ENCODE measurements at places on chromosomes 2 and 18.
A peak's percentile ranks its signal among the peaks of the same experiment; 100 is the strongest.

GRCh38 chr2:96112501-96113366 lies 3.6 kb downstream of the ADRA2B start:
- DNase-seq, result no peak

GRCh38 chr18:46622999-46623398 lies 34.0 kb downstream of the LOXHD1 start:
- DNase-seq, result peak; percentile 8

DNA sequence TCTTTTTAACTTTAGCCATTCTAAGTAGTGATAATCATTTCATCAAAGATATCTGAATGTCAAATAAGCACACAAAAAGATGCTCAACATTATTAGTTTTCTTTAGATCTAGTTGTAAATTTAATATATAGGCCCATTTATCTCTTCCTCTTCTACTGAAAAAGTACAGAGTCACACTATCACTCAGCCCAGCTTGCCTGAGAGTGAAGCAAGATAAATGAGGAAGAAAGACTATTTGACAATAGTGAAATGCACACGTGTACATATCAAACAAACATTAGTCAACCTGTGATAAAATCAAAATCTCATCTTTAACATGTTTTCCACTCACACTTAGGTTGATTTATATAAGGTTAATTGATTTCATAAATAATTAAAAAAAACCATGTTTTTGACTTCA lies 83.5 kb upstream of the CCDC195 start:
- DNase-seq, result no peak

GRCh38 chr2:25566694-25567093 lies 106.7 kb downstream of the DTNB start:
- DNase-seq, result no peak

DNA sequence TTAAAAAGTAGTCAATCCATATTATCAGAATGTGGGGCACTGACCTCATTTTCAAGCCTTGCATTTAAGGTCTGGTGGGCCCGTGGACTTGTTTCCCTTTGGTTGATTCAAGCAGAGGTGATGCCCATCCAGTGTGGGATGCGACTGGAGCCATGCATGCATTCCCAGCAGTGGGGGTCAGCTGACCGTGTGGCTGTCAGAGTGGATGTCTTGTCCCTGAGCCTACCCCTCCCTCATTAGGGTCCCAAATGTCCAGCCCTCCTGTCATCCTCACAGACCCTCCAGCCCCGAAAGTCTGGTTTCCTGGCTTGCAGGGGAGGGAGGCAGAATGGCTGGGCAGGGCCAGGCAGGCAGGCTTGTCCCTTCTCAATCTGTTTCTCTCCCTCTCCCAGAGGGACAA lies 67.3 kb upstream of the SH3RF3 start:
- no peak for DNase-seq

DNA sequence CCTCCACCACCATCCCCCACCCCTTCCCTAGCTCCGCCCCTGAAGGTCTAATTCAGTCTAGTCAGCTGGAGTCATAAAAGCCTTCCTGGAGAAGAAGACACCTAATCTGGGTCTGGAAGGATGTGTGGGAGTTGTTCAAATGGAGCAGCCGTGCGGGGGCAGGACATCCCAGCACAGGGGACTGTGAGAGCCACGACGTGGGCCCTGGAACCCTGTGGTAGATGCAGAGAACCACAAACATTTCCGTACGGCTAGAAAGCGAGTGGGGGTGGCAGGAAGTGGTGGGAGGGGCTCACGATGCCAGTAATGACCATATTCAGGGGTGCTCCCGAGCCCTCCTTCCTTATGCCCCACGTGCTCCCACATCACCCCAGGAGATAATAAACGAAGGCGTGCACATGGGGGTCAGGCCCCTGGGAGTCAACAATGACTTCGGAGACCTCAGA lies 20.9 kb upstream of the COL6A3 start:
- no peak for DNase-seq

DNA sequence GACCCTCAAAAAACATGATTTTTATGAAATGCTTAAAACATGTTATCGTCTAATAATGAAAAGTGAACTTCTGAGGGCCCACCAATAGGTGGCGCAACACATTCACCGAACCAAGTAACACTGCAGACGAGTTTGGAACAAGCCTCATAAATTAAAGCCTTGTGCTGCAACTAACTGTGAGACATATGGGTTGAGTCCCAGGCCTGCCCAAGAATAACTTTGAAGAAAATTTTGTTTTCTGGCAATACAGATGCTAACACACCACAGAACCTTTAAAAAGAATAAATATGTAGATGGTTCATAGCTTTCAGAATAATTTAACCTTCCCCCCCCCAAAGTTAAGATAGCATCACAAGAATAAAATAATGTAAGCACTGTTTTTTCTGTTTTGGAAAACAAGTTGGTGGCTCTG lies 285.9 kb downstream of the RNF144A start:
- DNase-seq, result peak; percentile 88

DNA sequence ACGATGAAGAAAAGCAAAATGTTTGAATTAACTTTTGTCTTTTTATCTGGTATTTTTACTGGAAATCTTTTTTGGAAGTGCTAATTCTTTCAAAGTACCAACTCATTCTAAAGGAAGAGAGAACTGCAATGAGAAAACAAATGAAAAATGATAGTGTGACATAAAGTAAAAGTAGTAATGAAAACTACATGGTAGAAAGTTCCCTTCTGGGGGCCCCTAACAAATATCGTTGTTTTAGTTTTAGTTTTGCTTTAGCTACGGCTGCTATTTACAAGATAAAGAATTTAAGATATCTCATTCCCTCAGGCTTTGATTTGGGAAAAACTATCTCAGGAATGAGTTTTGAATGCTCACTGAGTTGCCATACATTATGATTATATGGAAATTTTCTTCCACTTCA lies 161.4 kb downstream of the XIRP2 start:
- no peak for DNase-seq

- no peak for DNase-seq
These were observed 139.3 kb downstream of the MYCN start for GRCh38 chr2:16079637-16080036.

DNA sequence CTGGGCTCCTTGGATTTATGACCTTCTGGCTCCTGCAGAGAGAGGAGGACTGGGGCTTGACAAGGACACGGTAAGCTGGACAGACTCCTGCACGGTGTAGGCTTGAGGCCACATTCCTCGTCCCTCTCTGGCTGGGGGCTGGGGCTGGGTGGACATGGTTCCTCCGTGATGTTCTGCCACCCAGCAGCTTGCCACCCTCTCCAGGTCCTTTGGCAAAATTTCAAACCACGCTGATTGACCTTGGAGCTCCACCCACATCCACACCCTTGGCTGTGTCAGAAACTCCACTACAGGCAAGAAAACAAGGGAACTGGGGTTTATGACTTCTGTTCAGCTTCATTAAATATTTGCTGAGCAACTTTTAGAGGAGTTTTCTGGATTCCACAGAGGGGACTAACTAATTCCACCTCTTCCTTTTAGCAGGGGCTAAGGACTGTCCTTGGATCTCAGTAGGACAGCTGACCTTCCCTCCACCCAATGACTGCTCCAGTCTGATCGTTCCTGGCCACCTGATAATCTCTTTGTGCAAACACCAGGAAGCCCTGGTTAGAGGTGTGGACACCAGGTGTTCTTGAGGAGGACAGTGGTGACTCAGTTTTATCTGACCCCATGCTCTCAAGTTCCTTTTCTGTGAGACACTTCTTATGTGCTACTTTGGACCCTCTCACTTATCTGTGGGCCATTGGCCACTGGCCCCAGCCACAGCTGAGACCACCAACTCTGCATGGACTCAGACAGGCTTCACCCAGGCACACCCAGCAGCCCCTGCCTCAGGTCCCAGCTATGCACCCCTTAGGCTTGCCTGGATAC lies 29.3 kb downstream of the GPR55 start:
- no peak for DNase-seq

DNA sequence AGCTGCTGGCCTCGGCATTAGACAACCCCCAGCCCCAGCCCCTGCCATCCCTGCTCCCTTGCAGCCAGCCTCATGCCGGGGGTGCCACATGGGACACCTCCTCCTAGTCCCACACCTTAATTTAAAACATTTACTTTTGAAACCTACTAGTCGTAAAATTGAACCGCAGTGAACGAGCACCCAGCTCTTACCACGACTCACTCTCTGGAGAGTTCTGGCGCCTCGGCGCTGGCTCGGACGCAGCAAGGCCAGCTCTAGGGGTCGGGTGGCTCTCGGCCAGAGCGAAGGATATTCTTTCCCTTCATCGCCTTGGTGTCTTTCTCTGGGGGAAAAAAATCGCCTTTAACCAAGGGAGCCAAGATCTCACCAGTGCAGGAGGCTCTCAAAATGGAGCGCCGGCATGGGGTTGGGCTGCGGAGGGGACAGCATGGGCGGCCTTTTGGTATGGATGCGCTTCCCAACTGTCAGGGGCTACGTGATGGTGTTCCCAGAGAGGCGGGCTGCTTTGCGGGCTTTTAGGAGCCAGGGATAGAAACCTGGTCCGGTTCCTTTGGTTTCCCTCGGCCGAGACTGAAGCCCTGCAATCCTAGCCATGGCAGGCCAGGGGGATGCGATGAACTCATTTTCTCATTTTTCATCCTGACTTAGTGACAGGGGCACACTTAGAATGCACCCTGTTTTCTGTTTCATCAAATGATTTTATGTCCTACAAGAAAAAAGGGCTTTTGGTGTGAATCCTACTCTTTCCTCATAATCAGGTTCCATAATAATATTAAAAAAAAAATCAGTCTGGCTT lies 2.0 kb downstream of the HPCAL1 start:
- no peak for DNase-seq

GRCh38 chr2:192145496-192145895 lies 49.2 kb downstream of the TMEFF2 start:
- DNase-seq, result no peak

DNA sequence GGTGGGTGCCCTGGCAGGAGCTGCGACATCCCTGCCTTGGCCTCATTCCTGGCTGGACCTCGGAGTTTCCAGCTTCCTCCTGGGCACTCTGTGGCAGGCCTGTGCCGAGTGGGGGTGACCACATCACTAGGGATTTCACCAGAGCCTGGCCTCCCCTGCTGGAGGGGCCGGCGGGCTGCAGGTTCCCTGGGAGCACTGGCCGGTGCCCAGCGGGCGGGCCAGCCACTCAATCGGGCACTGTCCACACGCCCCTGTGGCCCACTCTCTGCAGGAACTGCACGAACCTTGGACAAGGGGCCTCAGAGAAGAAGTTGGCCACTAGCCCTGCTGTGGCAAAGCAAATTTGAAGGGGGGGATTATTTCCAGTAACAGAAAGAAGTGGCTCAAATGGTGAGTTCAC lies 110.7 kb upstream of the APCDD1 start:
- DNase-seq, result no peak

DNA sequence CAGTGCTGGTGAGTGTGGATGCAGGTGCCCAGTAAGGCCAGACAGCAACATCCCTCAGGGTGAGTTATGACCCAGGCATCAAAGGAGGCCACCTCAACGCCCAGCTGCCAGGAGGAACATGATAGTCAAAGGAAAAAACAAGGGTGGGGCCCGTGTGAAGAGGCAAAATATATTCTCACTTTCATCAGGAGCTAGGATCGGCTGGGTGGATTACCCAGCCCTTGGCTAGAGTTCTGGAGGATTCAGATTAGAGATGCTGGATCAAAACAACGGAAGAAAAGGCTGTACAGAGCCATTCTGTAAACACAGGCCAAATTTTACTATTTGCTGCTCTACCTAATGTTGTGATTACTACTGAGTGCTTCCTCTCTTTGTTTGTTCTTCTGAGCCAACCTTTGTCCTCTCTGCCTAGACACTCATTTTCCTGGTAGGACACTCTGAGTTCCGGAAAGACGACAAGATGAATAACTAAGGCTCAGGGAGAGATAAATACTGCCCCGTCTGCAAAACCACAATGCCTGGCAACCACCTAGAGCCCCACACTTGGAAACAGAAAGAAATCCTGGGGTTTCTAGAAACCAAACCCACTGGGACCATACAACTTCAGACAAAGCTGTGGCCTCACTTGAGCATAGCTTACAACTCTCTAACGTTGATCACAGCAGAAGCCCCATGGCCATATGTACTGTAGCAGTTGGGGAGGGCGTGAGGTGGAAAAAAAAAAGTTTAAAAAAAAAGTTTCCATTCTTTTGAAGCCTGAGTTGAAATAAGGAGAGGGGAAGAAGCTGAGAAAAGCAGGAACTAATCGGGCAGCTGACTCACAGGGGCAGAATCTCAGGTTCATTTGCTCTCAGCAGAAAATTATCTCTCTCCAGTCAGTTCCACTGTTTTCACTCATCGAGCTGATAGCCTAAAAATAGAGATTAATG lies 17.8 kb upstream of the PMAIP1 start:
- DNase-seq, result peak; percentile 66

DNA sequence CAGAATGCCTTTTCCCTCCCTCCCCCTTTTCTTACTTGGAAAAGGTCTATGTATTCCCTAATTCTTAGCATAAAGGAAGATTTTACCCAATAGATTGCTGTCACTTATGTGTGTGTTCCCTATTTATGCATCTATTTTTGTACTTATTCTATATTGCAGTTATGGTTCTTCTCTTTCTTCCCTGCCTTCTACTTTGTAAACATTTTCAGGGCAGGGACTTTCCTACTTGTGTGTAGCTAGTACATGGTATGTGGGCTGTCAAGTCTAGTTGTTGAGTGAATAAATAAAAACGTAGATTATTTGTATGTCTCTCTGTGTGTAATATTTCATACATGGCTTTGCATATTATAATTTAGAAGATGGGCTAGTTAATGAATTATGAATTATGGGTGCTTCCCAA lies 45.3 kb downstream of the PSMD14 start:
- DNase-seq, result no peak

GRCh38 chr2:186443851-186444250 lies 42.2 kb upstream of the ZC3H15 start:
- peak; percentile 8 for DNase-seq

DNA sequence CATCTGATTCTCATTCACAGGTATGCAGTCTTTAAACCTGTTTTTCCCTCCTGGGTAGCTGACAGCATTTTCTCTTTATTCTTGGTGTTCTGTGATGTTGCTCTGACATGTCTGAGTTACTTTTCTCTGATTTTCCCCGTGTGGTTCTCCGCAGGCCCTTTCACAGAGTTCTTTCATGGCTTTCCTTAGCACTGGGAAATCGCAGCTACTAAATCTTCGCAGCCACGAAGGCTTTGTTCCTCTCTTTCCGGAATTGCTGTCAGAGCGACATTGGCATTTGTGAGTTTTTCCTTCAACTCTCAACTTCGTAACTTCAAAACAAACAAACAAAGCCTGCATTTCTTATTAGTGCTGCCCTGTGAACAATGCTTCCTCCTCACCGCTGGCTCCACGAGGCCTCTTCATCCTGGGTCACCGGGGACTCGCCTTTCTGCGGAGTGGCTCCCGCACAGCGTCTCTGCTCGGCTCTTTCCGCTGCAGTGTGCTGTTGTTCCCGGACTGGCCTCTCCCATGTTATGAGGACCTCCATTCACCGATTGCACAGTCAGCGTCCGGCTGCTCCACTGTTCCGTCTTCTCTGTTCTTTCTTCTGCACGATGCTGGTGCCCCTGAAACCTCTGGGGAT lies 16.1 kb downstream of the COLEC11 start:
- no peak for DNase-seq

GRCh38 chr2:136613096-136613495 lies 152.2 kb upstream of the THSD7B start:
- no peak for DNase-seq

DNA sequence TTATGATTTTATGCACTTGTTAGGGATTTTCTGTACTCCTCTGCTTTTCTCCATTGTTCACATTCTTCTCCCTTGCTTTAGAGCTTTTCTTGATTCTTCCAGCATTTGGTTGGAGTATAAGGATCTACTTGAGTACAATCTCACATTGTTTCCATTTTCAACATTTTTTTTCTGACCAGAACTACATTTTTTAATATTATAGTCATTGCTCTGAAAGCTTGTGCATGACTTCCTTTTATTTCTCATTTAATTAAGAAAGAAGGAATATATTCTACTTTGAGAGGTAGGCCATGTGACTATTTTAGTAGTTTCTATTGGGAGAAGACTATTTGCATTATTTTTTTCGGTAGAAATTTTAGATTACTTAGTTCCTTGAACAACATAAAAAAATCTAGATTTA lies 200.4 kb downstream of the TMEM247 start:
- no peak for DNase-seq

Data from NCI-H2081 (cell line).